ENCODE measurements at places on chromosomes 6 and 20.

GRCh38 chr20:57838670-57839151 is 128.9 kb upstream of the PMEPA1 start:
- DNase-seq = no peak

- no peak for DNase-seq
These were observed 28.3 kb downstream of the GLP1R start for GRCh38 chr6:39076623-39077535.

GRCh38 chr6:30152016-30152673 is 8.9 kb downstream of the TRIM10 start:
- no peak for DNase-seq

- no peak for DNase-seq
These were observed 595.7 kb downstream of the PTPRT start for GRCh38 chr20:42594011-42594410.

DNA sequence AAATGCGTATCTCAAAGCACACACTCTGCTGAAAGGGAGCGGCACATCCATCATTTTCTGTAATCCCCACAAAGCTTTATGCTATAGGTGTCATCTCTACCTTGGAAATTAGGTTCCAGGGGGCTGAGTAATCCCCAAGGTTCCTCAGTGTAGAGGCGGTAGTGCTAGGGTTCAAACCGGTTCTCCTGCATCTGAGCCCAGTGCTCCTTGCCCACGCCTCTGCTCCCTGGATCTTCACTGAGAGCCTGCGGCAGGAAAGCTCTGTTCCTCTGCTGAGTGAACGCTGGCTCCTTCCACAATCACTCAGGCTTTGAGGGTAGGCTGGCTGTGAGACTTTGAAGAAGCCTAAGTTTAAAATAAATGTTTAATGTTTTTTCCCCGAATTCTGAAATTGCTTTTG is 24.9 kb downstream of the SLC22A23 start:
- DNase-seq = no peak

Measured in cortex of kidney (tissue), 1 donor.